Sciatic nerve (tissue), 2 donors: ENCODE measurements at places on chromosomes 1 and 21.

- no peak for DNase-seq
These were observed 2.5 kb upstream of the TNFRSF18 start for GRCh38 chr1:1208713-1209433.

DNA sequence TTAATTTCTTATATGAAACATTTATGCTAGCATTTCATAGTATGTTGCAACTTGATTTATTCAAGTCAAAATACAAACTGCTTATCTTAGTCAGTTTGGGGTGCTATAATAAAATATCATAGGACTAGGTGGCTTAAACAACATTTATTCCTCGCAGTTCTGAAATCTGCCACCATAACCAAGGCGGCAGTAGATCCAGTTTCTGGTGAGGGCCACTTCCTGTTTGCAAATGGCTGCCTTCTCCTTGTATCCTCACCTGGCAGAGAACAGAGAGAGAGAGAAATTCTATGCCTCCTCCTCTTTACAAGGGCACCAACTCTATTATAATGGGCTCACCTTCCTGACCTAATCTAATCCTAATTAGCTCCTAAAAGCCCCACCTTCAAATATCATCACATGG is 76.1 kb upstream of the RGS2 start:
- no peak for DNase-seq

DNA sequence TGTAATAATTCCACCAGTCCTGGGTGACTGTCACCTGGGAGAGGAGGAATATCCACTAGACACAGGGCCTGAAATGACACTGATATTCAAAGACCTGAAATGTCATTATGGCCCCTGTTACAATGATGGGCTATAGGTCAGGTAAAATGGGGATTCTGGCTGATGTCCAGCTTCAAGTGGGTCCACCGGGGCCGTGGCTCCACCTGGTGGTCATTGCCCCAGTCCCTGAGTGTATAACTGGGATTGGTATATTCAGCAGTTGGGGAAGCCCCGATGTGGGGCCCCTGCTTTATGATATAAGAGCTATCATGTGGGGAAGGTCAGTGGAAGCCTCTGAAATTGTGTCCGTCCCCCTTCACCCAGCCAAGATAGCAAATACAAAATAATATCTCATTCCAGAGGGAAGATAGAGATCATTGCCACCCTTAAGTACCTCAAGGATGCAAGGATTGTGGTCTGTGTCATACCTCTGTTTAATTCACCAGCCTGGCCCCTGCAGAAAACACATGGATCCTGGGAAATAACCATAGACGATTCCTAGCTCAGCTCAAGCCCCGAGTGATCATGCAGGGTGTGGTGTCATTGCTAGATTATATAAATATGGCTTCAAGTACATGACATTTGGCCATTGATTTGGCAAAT is 19.4 kb downstream of the PLEKHO1 start:
- peak; percentile 81 for DNase-seq

DNA sequence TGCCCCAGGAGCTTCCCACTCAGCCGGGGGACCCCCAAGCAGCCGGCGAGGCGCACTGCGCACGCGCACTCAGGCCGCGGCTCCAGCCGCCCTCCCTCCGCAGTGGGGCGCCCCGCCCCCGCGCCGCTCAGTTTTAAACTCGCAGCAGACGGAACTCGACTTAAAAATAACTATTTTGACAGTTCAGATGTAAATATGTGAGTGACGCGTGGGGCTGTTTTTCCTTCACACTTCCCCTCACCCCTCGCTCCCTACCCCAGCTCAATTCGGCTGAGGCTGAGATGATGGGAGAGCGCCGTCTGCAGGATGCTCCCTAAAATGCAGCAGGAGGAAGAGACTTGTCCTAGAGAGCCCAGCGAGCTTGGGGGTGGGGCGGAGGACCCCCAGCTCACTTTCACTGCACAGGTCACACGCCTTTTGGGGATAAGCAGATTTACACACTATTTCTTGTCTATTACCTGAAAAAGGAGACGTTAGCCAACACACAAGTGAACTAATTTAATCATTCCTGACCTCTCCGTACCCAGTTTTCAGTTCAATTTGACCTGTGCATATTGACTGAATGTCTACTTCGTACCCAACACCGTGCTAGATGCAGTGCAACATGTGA is 8.9 kb upstream of the LEMD1 start:
- peak; percentile 74 for DNase-seq

- peak; percentile 91 for DNase-seq
These were observed 1.8 kb downstream of the RHOC start for GRCh38 chr1:112704934-112705627.

GRCh38 chr1:42934541-42935312 is 23.9 kb downstream of the SLC2A1 start:
- peak; percentile 56 for DNase-seq

DNA sequence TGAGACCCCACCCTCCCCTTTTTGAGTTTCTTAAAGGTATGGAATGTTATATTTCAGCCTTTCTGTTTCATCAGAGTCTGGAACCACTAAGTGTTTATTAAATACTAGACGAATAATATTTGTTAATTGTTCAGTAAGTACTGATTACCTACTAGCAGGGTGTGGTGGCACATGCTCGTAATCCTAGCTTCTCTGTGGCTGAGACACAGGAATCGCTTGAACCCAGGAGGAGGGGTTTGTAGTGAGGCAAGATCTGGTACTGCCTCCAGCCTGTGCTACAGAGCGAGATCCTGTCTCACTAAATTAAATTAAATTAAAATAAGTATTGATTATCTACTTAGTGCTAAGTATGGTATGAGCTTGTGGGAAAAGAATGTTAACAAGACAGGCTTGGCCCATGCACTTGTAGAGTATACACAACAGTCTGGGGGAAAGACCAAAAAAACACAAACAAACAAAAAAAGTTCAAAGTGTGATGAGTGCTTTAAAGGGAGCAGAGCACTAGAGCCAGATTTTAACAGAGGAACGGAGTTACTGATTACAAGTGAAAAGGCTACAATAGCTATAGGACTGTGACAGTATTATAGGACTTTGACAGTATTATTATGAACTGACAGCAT is 2.4 kb downstream of the CEPT1 start:
- no peak for DNase-seq

DNA sequence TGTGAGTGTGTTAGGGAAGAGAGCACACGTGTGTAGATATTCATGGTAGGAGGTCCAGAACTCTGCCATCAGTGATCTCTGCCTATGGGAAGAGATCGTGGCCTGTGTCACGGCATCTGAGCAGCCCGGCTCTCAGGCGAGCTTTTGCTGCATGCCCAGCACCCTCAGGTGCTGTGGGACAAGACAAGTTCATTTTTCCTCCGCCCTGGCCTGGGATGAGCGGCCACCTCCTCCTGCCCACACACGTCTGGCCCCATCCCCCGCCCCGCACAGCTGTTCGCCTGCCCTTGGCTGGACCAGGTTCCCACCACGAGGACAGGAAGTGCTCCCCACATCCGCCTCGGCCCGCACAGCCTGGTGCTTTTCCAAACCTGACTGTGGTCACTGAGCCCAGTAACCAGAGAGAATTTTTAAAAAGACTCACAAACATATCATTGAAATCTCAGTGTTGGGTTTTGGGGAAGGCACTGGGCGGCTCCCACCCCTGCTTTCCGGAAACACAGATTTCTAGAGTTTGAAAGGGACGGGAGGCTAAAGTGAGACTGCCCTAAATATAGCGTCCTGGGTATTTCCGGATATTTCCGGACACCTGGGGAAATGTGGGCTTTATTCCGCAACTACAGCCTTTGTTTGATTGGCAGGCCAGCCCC is 18.0 kb downstream of the BMP8A start:
- peak; percentile 70 for DNase-seq

GRCh38 chr1:109370712-109371340 is 26.9 kb downstream of the SORT1 start:
- no peak for DNase-seq

- no peak for DNase-seq
These were observed 395.5 kb downstream of the RPS6KC1 start for GRCh38 chr1:213446496-213446895.

DNA sequence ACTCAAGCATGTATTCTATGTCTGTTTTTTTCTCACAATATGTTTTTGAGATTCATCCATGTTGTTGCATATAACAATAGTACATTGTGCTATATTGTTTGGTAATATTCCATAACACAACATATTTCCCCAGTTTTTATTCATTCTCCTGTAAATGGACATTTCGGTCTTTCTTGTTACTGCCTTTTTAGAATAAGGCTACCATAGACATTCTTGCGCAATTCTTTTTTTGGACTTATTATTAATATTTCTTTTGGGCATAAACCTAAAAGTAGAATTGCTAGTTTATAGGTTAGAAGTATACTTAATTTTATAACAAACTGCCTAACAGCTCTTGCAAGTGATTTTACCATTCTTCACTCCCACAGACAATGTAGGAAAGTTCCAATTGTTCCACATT is 573.0 kb downstream of the ADGRL2 start:
- DNase-seq: no peak

DNA sequence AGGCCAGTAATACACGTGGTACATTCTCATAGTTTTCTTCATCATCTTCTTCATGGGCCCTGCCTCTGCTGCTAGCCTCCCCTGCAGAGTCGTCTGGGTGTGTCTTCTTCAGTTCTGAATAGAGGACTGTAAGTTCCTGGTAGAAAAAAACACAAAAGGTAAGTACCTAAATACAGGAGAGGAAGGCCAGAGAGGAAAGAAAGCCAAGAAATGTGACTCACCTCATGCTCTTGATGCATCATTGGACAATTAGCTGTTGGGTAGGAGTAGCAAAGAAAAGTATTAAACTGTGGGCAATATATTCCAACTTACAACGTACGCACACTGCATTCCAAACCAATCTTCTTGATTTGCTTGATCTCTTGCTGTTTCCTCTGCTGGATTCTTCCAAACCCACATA is 21.8 kb downstream of the FCRL3 start:
- no peak for DNase-seq

DNA sequence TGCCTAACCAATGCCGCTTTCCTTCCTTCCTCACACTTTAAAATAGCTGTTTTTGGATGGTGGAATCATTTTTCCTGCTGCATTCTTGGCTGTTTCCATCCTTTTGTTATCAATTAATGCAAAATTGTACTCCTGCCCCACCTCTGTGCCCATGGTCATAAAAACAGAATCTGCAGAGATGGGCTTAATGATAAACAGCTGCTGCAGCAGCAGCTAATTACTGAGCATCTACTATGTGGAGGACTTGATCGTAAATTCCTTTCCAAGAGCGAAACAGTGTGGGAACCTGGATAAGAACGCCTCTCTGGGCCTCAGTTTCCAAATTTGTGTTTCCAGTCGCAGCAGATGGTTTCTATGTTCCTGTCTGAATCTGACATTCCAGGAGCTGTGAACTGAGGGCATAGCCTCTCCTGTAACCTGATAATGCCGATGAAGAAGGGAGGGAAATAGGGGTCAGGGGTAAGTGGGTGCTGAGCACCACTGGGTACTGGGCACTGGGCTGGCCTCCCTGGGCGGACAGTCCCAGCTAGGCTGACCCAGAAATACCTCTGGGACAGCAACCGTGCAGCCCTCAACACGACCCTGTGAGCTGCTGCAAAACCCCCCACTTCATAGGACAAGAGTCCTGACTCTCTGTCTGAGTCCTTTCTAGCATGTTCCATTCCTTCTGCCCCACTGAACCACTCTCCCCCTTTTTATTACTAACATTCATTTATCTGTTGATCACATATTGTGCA is 121.7 kb downstream of the DMRTB1 start:
- DNase-seq: peak; percentile 14

- no peak for DNase-seq
These were observed 9.8 kb downstream of the CACNA1E start for GRCh38 chr1:181493166-181493565.

- DNase-seq: no peak
These were observed 182.1 kb upstream of the LMO4 start for GRCh38 chr1:87146538-87146937.

DNA sequence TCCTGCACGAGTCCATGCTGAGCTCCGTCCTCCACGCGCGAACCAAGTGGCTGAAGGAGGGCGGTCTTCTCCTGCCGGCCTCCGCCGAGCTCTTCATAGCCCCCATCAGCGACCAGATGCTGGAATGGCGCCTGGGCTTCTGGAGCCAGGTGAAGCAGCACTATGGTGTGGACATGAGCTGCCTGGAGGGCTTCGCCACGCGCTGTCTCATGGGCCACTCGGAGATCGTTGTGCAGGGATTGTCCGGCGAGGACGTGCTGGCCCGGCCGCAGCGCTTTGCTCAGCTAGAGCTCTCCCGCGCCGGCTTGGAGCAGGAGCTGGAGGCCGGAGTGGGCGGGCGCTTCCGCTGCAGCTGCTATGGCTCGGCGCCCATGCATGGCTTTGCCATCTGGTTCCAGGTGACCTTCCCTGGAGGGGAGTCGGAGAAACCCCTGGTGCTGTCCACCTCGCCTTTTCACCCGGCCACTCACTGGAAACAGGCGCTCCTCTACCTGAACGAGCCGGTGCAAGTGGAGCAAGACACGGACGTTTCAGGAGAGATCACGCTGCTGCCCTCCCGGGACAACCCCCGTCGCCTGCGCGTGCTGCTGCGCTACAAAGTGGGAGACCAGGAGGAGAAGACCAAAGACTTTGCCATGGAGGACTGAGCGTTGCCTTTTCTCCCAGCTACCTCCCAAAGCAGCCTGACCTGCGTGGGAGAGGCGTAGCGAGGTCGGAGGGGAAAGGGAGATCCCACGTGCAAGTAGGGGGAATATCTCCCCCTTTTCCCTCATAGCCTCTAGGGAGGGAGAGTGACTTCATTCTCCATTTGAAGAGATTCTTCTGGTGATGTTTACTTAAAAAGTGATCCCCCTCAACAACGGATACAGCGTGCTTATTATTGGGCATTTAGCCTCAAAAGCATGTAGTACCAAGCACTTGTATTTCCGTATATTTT is 991 bp downstream of the PRMT6 start:
- DNase-seq: peak; percentile 78

DNA sequence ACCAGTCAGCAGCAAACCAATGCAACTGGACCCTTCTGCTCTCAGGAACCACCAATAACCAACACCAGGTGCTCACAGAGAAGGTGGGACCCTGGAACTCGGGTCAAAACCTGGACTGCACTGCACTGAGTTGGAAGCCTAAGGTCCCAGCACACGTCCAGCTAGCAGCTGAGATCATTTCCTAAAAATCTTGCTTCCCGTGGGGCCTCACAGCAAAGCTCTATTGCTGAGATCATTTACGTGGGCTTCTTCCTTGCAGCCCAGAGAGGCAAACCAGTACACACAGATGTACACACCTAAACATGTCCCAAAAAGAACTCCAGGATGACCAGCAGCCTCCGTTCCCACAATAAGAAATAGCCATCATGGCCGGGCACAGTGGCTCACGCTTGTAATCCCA is 22.8 kb upstream of the STMN1 start:
- no peak for DNase-seq

DNA sequence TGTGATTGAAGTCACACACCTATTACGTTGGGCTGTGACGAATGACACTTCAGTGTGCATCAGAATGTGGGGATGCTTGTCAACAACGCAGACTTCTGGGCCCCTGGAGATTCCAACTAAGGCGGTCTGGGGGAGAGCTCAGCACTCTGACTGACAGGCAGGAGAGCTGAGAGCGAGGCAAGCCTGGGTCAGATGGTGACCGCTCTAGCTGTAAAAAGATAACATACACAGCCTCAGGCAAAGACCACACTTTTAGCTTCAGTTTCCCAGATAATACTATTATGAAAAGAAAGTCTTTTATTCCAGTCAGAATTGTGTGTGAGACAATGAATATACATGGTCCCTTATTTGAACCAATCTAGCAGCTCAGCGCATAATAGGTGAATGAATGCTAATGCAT is 25.4 kb downstream of the EDARADD start:
- DNase-seq: no peak

GRCh38 chr1:156090840-156091188 is 8.5 kb upstream of the MEX3A start:
- DNase-seq: peak; percentile 93
